Activated T-helper 9 cell treated with anti-CD3 and anti-CD28 coated beads, Interleukin-2, amount 50 U/mL, for 16 hours (primary cell): ENCODE measurements at places on chromosomes 3 and 15.

- no peak for DNase-seq
These were observed 36.4 kb downstream of the WWTR1 start for GRCh38 chr3:149621218-149622005.

DNA sequence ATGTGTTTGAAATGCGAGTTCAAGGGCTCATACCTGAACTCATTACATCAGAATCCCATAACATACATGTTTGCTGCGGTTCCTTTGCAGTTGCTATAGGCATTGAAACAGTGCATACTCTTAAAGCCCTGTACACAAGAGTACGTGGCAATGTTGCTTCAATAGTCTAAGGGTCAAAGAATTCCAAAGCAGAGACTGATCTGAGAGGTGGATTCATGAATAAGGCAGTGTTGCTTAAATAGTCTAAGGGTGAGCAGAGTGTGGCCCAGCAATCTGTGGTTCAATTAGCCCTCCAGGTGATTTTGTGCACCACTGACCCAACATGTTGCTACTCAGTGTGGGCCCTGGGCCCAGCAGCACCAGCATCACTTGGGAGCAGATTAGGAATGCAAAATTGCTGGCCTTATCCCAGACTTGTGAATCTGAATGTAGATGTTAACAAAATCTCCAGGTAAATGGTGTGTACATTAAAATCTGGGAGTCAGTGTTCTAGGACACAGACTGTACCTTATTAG lies 314.7 kb upstream of the UMPS start:
- DNase-seq, result no peak

- DNase-seq, result no peak
These were observed 63.9 kb downstream of the ST8SIA2 start for GRCh38 chr15:92457471-92458041.

DNA sequence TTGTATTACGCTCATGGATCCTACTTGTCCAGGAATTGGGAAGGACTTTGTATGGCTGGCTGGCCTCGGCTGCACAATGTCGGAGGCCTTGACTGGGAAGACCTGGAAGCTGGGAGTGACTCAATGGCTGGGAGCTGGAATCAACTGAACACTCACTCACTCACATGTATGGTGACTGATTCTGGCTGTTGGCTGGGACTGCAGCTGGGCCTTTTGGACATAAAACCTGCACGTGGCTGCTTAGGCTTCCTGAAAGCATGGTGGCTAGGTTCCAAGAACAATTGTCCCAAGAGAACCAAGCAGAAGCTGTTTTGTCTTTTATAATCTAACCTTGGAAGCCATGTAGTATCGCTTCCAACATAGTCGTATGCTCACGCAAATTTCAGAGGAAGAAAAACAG lies 38.0 kb upstream of the CMTM8 start:
- no peak for DNase-seq

DNA sequence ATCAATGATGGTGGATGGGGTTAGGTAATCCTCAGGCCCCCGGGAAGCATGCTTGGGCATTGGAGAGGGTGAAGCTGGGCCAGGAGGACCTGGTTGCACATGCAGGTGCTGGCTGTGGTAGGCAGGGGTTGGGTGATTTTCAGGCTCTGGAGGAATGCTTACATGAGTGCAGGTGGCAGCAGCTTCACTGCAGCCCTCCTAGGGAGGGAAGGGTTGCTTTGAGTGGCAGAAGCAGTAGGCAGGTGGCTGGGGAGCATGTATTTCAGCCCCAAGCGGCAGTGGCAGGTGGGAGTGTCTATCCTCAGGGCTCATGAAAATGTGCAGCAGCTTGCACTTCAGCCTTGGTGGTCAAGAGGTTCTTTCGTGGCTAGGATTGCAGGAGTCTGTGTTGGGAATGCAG lies 230.0 kb upstream of the CTNNB1 start:
- no peak for DNase-seq

DNA sequence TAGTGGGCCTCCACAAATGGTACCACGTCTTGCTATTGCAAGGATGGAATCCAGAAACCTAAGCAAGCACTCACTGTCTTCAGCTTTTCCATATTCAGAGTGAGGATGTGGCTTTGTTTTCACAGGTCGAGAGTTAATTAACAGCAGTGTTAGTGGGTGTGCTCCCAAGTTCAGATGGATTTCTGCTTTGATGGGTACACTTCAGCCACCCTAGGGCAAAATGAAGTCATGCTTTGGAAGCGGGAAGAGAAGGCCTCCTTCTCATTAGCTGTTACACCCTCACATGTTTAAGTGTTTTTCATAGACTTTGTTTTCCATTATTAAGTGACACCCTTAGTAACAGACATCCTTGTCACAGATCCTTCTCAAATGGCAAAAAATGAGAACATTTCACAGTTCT lies 36.3 kb upstream of the DYNC1LI1 start:
- no peak for DNase-seq

GRCh38 chr15:92662762-92663161 lies 7.2 kb upstream of the FAM174B start:
- no peak for DNase-seq

GRCh38 chr3:115040673-115041286 lies 106.3 kb downstream of the ZBTB20 start:
- DNase-seq, result no peak

GRCh38 chr15:91264651-91265351 lies 164.7 kb downstream of the SV2B start:
- no peak for DNase-seq

DNA sequence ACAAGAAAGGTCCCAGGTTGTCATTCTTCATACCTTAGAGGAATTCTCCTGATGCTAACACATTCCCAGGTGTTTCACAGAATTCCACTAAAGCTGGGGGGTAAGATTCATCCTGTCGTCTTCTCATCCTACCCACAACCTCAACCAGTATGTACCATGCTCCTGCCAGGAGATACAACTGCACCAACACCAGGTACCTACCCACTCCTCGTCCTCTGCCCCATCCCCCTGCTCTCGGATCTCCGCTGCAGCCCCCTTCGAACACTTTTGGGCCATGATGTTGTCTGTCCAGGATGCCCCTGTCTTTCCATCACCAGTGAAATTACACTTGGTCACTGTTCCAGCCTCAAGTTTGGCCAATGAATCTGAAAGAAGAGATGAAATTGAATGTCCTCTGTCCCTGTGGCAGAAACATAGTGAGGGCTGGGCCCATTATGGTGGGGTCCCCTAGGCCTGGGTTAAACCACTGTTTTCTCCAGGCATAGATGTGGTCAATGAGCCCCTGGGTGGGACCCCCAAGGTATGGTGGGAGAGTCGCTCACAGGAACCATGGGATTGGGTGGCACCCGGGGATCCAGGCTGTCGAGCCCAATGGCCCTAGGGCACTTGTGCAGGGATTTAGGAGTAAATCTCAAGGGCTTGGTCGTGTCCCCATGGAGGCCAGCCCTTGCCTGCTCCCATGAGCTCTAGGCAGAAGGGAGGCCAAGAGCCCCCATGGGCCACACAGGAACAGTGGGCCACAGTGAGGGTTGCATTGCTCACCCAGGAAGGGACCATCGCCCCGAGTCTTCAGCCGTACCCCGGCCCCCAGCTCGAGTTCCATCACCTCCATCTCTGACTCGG lies 9.4 kb upstream of the AP3S2 start:
- no peak for DNase-seq

DNA sequence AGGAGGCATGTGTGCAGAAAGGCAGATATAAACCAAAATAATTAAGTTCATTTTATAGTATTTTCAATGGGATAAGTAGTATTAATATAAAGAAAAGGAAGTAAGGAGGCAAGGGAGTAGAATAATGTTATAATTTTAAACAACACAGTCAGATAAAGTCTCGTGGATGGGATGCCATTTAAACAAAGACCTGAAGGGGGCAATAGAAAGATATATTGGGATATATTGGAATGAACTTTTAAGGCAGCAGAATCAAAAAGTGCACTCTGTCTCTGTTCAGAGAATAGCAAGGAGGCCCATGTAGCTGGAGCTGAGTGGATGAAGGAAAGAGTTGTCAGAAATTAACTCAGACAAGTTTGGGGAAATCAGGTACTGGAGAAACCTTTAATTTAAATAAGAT lies 158.7 kb downstream of the CGGBP1 start:
- DNase-seq, result no peak

GRCh38 chr3:79175870-79176269 lies 591.9 kb downstream of the ROBO1 start:
- no peak for DNase-seq

- no peak for DNase-seq
These were observed 4.3 kb downstream of the DNAJB8 start for GRCh38 chr3:128462341-128462910.

DNA sequence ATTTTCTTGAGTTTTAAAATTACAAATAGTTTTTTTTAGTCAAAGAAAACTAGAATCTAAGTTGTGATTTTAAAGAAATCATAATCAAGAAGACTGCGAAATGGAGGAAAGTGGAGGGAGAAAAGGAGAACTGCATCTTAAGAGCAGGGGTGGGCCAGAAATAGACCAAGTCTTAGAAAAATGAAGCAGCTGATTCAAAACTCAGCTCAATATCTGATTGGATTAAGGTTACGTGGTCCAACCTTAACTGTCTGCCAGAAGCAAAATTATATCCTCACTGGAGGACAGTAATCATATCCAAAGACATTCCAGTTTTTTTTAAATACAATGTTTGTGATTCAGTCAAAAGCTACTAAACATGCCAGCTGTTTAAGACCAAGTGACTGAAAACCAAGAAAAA lies 41.4 kb downstream of the CHSY1 start:
- DNase-seq, result no peak

- DNase-seq, result no peak
These were observed 79.0 kb downstream of the SEMA6D start for GRCh38 chr15:47796339-47796738.

DNA sequence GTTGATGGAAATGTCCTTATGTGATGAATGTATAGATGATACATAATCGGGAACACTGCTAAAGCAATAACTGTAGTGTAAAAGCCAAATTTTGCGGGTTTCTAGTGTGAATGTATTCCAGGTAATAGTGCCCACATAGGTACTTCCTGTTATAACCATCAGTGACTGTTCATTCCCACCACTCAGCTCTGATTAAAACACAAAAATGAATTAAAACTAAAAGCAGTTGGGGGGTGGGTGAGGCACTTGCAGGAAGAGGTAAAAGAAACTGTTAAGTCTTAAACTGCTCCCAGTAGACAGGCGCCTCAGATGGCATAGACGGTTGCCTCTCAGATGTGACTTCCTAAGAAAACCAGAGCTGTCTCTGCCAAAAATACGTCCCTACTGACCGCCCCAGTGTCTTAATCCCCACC lies 893 bp upstream of the MTHFS start:
- no peak for DNase-seq

DNA sequence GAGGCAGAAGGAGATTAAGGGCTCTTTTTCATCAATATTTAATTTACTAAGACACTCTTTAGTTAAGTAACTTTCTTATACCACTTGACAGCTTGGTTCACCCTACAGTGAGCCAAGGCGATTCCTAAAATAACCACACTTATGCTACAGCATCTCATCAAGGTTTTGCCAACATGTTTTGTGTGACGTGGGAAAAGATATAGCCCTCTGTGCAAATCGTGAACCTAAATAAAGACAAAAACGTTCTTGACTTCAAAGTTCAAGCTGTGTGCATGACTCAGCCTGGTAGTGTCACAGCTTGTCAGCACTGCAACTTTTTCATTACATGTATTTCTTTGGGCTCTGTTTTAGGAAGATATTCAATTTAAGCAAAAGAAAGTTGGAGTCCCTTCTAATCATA lies 297.0 kb upstream of the EPHA3 start:
- no peak for DNase-seq

DNA sequence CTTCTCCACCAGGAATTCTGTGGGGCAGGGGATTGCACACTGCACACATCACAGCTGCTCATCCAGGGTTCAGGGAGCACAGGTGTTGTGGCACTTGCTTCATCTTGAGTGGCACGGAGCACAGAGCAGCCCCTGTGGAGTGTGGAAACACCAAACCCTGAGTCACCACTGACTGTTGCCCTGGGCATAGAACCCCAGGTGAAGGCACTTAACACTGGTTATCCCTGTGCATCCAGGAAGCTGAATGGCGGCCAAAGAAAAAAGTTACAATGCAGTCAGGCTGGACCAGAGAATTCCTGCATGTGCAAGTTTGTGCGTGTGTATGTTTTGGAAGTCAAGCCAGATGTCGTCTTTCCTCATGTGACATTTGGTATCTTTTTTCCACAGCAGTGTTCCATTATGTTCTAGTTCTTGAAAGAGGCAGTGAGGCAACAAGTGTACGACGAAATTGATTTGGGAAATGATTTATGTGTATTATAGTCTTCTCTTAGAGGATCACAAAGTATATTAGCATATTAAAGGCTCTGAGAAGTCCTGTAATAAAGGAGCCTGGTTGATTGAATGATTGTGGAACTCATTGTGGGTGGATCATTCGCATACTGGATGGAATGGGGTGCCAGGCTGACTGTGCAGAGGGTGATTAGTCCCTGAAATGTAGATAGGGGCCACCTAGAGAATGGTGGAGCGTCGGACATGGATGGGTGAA lies 292.3 kb downstream of the TLE3 start:
- DNase-seq, result no peak

DNA sequence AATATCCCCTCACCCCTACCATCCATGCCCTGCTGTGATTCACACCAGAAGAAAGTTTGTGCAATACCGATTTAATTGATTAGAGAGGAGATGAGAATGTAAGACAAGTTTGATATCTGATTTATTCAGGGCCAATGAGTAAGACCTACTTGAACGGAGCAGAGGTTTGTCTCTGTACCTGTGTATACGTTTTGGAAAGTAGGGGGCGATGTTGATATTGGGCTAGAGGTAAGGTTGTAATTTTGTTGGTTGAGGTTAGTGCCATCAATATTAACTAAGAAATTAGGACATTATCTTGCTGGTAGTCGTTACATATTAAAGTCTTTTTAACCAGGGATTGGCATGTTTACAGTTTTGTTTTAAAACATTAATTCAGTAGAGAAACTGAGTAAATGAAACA lies 20.5 kb downstream of the EAF2 start:
- no peak for DNase-seq

DNA sequence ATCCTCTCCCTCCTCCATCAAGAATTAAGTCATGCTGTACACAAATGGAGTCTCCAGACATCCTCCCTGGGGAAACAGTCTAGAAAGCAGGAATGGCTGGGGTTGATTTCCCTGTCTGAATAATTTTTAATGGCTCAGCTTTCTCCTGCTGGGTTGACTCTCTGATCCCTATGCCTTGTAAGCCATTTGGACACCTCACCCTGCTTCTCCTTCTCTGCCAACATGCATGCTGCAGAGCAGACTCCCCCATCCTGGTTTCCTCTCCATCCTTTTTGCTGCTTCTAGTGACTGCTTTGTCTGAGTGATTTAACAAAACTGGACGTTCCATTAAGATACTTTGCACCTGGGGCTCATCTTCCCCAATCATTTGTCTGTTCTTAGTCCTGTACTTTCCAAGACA lies 22.2 kb downstream of the SV2B start:
- DNase-seq, result no peak

GRCh38 chr3:110343376-110343775 lies 728.2 kb upstream of the NECTIN3 start:
- DNase-seq, result no peak

DNA sequence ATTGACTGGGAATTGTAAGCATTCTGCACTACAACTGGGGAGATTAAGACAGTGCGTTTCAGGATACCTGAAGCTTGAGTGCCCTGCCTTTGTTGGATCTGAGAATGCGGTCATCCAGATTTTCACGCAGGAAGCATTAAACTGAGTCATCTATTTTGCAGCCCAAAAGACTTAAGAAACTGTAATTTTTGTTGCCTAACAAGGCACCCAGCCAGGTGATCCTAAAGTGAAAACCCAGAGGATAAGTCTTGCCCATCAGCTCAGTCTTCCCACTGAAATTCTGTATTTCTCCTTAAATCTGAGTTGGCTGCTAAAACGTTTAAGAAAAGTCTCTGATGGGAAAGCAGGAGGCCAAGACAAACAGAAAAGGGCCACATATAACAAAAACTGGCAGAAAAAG lies 242.5 kb upstream of the TMCO5A start:
- no peak for DNase-seq

- no peak for DNase-seq
These were observed 117.0 kb upstream of the TSPAN3 start for GRCh38 chr15:77187751-77188464.
